Retina (tissue), 1 donor: ENCODE measurements at places on chromosomes 2 and 18.
A peak's percentile ranks its signal among the peaks of the same experiment; 100 is the strongest.

DNA sequence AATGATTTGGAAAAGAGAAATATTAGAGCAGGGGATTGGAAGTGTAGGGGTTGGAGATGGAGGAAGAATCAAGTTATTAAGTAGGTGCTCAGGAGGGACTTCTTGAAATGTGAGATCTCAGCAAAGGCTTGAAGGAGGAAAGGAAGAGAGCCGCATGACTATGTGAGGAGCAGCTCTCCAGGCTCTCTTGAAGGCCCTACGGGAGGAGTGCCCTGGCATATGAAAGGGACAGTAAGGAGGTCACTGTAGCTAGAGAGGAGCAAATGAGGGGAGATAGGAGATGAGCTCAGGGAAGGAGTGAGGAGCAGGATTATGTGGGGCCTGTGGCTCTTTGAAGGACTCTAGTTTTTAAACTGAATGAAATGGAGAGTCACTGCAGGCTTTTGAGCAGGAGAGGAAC lies 181.1 kb upstream of the NABP1 start:
- no peak for DNase-seq

- no peak for DNase-seq
Measured at GRCh38 chr2:237998530-237998929, 31.7 kb downstream of the UBE2F start.

DNA sequence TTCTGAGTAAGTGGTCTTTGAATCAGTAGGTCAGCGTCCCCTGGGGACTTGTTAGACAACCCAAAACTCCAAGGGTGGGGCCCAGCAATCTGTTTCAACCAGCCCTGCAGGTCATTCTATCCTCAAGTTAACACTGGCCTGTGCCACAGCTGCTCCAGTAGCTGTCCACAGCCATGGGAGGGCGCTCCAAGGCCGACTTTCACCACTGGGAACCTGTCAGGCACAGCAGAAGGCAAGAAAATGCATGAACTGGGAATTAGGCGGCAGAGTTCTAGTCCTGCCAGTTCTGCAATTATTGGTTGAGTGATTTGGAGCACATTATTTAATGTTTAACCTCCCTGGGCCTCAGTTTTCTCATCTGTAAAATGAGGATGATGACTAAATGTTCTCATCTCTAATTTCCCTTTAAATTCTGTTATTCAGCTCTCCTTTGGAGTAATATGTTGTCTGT lies 17.4 kb upstream of the MRPL33 start:
- DNase-seq, result peak; percentile 38

DNA sequence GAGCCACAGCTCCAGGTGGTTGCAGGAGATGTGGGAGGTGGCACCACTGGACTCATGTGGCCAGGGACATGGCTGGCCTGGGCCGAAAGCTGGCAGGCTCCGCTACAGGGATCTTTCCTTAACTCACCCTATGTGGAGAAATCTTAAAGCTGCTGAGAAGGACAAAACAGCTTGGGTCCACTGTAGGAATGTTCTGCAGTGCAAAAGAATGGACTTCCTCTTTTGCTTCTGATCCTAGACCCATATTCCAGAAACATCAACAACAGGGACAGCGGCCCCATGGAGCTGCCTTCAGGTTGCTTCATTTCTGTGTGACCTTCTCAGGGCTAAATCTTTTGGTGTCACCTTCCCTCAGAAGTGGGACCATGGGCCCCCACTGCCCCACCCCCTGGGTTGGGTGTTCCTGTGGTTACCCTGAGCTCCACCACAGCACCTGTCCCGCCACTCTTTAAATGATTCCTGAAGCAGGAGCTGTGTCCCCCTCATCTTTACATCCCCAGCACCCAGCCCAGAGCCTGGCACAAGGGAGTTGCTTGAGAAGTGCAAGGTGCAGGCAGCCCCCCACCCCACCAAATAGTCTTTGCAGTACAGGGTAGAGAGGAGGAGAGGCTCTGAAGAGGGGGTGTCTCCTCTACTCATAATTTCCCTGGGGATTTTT lies 205.8 kb downstream of the ZBTB7C start:
- no peak for DNase-seq

- no peak for DNase-seq
Measured at GRCh38 chr2:207264310-207264709, 98.6 kb upstream of the KLF7 start.

DNA sequence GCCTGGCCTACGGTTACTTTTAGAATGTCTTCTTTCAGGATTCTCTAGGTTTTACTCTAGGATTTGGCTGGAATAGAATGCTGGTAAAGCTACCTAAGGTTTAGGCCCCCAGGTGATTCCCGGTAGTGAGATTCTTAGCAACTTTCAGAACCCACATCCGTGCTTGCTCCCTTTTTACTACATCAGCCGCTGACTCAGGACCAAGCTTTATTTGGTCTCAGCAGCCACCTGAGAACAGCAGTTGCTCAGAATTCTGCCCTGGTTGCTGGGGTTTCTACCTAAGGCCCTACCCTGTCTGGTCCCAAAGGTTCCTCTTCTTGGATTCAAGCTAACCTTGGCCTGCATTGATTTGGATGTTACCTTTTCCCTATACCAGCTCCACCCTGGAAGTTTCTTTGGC lies 36.1 kb upstream of the NDUFV2 start:
- no peak for DNase-seq

DNA sequence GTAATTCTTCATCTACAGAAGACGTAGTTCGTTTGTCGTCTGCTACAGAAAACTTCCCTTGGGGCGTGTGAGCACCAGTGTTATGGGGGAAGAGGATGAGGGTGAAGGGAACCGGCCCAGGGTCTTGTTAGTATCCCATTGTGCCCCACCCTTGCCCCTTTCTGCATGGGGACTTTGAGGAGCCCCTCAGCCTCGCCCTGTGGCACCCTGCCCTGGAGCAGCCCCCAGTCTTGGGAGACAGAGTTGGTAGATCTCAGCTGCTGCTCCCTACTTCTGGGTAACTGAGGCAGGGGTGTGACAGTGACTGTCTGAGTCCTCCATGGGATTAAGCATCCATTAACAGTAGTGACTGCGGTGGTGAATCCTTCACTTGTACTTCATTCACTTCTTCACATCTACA lies 50.1 kb downstream of the RNF144A start:
- no peak for DNase-seq

DNA sequence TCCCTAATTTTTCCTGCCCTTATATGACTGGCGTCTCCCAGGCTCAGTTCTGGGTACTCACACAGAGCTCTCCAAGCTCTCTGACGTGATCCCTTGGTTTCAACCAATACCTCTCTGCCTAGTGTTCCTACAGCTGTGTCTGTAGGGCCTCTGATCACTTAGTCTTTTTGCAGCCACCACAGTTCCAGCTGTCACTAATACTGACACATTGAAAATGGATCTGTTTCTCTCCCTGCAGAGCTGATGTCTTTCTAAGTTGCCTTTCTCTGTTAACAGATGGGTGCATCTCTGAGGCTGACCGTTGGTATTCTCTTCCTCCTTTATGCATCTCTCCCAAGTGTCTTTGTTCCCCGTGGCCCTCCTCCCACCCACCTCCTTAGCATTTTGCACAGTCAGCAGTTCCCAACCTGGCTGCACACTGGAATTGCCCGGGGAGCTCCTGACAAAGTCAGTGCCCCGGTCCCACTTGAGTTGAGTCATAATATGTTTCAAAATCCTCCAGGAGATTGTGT lies 62.5 kb downstream of the CERS6 start:
- peak; percentile 64 for DNase-seq

GRCh38 chr2:20429528-20429927 lies 17.3 kb upstream of the RHOB start:
- DNase-seq, result no peak

DNA sequence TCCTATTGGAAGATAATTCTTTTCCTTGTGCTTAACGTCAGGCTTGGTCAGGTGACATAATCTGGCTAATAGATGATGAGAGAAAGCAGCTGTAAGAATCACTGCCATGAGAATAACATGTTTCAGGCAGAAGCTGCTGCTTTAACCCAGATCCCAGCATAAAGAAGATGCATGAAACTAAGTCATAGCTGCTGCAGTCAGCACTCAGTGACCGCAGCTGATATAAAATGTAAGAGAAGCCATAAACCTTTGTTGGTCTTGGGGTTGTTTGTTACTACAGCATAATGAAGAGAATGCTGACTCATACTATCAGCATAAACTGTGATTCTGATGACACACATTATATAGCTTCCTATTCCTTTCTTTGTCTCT lies 274.3 kb upstream of the TRIB2 start:
- DNase-seq, result no peak

DNA sequence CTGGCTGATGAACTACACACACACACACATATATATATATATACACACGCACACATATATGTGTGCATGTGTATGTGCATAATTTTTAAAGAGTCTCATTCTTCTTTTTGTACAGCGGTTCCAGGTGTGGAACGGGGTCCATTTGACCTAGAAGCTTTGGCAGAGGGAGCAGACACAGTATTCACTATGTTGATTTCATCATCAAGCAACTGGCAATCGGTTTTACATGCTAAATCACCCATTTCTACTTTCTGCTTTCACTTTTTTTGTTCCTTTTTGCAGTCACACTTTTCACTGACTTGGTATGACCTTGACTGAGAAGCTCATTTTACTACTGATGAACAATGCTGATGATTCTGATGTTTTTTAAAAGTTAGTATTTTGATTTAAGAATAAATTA lies 63.0 kb upstream of the PGAP1 start:
- no peak for DNase-seq

DNA sequence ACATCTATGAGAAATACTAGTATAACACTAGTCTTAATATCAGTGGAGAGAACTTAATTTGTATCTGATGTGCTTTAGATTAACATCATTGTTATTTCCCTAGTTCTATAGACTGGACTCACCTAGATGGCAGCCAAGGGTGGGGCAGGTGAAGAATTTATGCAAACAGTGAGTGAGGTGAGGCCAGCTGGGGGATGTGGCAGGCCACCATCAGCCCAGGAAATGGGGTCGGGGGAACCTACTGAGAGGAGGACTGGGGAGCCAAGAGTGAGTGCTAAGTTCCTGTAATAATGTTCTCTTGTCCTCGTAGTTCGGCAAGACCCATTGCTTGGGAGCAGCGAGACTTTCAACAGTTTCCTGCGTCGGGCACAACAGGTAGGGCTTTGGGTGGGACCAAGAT lies 2.5 kb downstream of the SNX17 start:
- no peak for DNase-seq

GRCh38 chr18:26637324-26637723 lies 89.0 kb upstream of the KCTD1 start:
- no peak for DNase-seq

GRCh38 chr2:197356136-197356535 lies 45.6 kb upstream of the ANKRD44 start:
- no peak for DNase-seq

GRCh38 chr18:68172842-68173549 lies 541.9 kb downstream of the TMX3 start:
- DNase-seq, result no peak

- no peak for DNase-seq
Measured at GRCh38 chr18:53764086-53764485, 460.4 kb downstream of the MBD2 start.

DNA sequence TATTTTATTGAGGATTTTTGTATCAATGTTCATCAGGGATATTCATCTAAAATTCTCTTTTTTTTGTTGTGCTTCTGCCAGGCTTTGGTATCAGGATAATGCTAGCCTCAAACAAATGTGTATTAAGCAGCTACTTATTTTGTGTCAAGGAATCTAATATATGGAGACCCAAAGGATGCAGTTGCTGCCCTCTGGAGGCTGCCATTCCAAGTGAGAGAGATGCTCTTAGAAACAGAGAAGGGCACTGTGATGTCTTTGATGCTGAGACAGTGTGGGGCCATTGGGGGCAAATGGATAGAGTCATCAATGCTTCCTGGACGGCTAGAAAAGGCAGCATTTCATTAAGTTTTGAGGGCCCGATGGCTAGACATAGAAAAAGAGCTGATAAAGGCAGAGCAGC lies 292.6 kb downstream of the SETBP1 start:
- no peak for DNase-seq

GRCh38 chr2:174952607-174953006 lies 52.6 kb downstream of the CHN1 start:
- DNase-seq, result no peak

DNA sequence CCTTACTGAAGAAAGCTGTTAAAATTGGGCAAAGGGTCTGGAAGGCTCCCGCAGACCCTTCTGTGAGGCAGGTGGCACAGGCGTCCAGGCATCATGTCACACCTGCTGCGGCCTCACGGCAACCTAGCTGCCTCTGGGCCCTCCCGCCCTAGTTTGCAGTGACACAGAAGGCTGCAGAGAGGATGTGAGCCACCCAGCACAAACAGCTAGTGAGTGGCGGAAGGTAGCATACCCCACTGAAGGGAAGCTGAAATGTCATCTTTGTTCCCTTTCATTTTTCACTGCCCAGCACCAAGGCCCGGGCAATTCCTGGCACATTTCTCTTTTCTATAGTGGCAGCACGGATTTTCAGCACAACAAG lies 53.8 kb downstream of the TRAPPC12 start:
- no peak for DNase-seq

DNA sequence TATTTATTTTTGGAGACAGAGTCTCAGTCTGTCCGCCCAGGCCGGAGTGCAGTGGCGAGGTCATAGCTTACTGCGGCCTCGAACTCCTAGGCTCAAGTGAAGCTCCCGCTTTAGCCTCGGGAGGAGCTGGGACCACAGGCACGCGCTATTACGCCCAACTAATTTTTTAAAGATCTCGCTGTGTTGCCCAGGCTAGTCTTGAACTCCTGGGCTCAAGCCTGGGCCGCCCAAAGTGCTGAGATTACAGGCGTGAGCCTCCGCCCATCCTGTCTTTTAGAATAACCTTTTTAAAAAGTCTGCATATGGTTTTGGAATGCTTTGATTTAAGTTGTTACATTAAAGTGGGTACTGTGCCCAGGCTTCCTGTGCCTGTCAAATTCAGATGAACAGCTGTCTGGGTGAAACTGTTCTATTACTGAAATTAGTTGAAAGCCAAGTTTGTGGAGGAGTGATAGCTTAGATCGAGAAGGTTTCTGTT lies 944 bp downstream of the RAB3GAP1 start:
- DNase-seq, result no peak

DNA sequence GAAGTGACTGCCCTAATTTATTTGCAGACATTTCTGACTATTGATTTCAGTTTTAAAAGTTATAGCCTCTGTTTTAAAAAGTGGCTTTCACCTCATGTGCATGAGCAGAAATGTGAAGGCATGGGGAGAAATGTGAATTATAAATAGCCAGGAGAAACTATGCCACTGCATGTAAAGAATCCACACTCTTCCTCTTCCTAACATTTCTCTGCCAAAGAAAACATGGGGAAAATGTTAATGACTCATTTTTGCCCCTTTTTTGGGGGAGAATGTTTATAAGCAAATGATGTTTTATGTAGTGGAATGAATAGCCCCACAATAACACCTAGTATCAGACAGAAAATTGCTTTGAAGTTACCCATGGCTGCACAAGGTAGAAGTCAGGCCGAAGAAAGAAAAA lies 249.0 kb upstream of the TANK start:
- DNase-seq, result no peak
